Fibroblast of the aortic adventitia (primary cell): ENCODE measurements at places on chromosomes 11 and 22.

DNA sequence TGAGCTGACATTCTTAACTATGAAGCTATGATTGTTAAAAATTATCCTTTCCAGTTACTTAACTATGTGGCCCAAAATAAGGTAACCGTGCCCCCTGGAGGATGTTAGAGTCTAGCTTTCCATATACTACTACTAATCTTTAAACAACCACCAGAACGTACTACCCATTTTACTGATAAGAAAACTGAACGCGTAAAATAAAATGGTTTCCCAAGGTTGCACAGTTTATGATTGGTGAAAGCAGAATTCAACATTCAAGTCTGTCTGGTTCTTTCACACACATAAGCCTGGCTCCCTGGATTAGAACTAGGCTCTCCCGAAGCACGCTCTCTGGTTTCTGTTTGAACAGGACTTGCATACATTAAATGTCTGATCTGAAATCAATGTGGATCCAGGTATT lies 437.8 kb upstream of the CCDC90B start:
- DNase-seq: peak; percentile 84

DNA sequence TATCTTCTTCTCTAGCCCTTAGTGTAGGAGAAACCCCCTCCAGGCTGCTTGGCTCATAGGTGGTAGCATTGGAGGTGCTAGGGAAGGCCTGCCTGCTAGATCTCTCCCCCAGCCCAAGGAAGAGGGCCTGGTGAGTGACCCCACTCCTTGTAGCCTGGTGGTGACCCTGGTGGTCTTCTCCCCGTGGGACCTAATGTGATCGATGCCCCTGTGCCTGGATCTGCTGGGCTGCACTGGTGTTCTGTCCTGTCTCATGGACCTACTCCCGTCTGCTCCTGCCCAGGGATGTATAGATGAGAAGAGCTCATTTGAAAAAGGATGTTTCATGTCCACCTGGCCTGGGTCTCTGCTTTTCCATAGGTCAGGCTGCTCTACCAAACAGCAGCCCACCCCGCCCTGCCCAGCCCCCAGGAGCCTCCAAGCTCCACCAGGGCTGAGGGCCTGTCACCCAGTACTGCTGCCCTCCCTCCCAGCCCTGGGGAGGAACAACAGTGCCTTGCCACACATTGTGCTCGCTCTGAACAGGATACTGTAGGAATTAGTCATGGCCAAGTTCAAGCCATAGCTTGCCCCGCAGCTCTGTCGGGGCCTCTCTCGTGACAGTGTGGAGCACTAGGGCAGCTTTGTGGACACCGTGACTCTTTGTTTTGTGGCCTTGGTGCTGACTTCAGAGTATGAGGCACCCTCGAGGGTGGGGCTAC lies 19.7 kb downstream of the SLC37A2 start:
- peak; percentile 62 for DNase-seq

DNA sequence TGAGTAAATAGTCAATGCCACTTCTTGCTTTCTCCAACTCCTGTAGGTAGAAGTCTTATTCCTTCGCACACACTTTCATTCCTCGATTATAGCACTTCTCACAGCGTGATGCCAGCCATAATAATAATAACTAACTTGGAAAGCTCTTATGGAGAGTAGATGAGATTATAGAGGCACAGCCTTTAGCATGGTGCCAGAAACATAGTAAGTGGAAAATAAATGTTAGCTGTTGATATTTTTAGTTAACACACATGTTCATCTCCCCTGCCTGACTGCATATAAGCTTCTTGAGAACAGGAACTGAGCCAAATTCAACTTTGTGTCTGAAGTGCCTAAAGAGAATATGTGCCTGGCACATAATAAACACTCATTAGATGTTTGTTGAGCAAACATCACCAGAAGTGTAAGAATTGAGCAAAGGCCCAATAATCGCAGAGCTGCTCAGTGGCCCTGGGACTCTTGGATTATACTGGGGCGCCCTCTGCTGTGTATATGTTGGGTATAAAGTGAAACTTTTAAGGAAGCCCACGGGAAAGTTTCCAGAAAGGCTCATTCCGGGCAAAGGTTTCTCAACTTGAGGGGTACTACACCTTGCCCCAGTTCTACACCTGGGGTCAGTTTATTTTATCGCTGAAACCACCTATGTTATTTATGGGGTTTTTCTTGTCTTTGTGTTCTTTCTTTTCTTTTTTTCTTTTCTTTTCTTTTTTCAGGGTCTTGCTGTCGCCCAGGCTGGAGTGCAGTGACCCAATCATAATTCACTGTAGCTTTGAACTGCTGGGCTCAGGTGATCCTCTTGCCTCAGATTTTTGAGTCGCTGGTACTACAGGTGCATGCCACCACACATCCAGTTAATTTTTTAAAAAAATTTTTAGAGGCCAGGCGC lies 22.3 kb downstream of the SLN start:
- peak; percentile 78 for DNase-seq

GRCh38 chr22:23073526-23074229 lies 3.4 kb downstream of the GNAZ start:
- DNase-seq: no peak

DNA sequence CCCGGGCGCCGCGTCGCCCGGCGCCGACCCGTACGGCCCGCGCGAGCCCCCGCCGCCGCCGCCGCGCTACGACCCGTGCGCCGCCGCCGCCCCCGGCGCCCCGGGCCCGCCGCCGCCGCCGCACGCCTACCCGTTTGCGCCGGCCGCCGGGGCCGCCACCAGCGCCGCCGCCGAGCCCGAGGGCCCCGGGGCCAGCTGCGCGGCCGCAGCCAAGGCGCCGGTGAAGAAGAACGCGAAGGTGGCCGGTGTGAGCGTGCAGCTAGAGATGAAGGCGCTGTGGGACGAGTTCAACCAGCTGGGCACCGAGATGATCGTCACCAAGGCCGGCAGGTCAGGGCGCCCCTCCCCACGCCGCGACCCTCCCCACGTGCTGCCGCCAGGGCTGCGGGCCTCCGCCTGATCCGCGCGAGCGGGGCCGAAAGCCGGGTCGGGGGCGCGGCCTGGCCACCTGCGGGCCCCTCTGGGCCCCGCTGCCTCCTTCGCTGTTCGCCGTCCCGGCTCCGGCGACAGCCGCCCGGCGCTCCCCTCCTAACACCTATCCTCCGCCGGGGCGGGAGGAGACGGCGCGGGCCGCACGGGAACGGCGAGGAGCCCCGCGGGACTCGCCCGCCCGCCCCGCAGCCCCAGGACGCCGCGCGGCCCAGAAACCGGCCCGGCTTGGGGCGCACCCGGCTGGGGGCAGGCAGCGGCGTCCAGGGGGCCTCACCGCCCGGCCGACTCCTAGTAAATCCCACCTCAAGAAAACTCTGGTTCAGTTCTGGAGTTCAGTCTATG lies 560 bp downstream of the TBX1 start:
- no peak for DNase-seq
